ENCODE measurements at places on chromosomes 4 and X. TPM values are rescaled to one million over a fixed set of nuclear protein-coding genes. Genes with fewer than 3 reads are reported as not detected.

Gene CMC4
- total RNA-seq = 10.1 TPM

Gene SPANXN3
- total RNA-seq = not detected

Gene STPG2
- total RNA-seq = 2.2 TPM

Gene ZCCHC12
- 0.20 TPM for total RNA-seq

Gene CPZ
- 6.3 TPM for total RNA-seq

Gene CNGA1
- total RNA-seq = 3.3 TPM

Gene LARP7
- 34.9 TPM for total RNA-seq

Gene ETFDH
- 30.5 TPM for total RNA-seq

Gene IL13RA2
- total RNA-seq = 0.32 TPM

Gene NIPAL1
- total RNA-seq = 9.2 TPM

Gene IQCM
- total RNA-seq = not detected

Gene ZBTB49
- total RNA-seq = 5.8 TPM

Gene TLL1
- total RNA-seq = 1.2 TPM

Gene KLB
- total RNA-seq = not detected

Gene SERTM2
- 0.06 TPM for total RNA-seq

- no peak for DNase-seq
Observed at GRCh38 chr4:24894846-24895245, 18.0 kb downstream of the CCDC149 start.

DNA sequence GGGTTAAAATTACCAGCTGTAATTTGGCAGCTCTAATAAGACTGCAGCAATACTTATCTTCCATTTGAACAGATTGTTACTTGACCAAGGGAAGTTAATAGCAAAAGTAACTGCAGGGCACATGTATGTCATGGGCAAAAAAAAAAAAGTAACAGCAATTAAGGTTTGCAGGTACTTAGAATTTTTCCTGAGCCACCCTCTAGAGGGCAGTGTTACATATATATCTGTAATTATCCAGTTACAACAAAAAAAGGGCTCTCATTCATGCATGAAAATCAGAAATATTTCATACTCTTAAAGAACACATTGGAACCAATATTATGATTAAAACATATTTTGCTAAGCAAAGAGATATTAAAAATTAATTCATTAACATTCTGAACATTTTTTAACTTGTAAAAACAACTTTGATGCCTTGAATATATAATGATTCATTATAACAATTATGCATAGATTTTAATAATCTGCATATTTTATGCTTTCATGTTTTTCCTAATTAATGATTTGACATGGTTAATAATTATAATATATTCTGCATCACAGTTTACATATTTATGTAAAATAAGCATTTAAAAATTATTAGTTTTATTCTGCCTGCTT, 25.1 kb downstream of the XIAP start:
- DNase-seq = peak; percentile 19

- DNase-seq = no peak
Observed at GRCh38 chr4:46656071-46656470, 253.0 kb downstream of the COX7B2 start.

- DNase-seq = no peak
Observed at GRCh38 chr4:139243448-139244365, 36.3 kb downstream of the MGARP start.

DNA sequence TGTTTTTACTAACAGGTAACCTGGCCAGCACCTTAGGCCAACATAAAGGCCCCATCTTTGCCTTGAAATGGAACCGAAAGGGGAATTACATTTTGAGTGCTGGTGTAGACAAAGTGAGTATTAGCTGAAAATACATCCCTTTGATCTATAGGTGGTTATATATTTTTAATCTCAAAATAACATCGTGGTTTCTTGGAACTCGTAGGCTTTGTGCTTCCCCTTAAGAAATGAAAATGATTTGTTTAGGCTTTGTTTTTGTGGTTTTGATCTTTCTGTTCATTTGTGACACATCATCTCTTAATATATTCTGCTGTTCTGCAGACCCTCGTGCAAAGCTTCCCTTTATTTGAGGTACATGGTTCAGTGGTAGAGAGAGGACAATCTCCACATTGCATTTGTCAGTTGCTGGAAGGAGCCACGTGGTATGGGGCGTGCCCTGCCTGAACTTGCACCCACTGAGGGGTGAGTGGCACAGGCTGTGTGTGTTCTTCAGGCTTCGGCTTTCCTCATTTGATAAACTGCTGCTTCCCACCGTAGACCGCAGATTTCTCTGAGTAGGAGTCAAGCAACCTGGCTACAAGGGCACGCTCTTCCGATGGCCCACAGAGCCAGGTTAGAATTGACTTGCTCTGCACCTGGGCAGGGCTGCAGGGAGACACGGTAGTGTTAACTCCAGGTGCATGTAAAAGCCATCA, 72.2 kb downstream of the GPR143 start:
- DNase-seq = no peak

DNA sequence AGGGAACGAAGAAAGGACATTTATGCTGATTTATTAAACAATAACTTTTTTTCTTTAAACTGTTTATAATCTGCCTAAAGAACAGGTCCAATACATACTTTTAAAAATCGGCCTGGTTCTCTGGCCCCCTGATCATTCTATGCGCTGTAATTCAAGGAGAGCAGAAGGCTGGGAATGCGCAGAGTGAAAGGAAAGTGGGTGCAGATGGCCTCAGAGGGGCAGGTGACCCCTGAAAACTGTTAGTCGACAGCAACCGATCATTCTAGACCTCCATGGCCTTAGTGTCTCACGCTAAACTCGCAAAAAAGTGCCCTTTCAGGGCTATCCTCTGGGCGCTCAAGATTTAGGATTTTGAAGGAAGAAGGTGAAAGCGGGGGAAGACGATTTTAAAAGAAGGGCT, 2.2 kb downstream of the PDE5A start:
- DNase-seq = no peak

- DNase-seq = no peak
Observed at GRCh38 chr4:24770667-24771066, 24.7 kb upstream of the SOD3 start.

DNA sequence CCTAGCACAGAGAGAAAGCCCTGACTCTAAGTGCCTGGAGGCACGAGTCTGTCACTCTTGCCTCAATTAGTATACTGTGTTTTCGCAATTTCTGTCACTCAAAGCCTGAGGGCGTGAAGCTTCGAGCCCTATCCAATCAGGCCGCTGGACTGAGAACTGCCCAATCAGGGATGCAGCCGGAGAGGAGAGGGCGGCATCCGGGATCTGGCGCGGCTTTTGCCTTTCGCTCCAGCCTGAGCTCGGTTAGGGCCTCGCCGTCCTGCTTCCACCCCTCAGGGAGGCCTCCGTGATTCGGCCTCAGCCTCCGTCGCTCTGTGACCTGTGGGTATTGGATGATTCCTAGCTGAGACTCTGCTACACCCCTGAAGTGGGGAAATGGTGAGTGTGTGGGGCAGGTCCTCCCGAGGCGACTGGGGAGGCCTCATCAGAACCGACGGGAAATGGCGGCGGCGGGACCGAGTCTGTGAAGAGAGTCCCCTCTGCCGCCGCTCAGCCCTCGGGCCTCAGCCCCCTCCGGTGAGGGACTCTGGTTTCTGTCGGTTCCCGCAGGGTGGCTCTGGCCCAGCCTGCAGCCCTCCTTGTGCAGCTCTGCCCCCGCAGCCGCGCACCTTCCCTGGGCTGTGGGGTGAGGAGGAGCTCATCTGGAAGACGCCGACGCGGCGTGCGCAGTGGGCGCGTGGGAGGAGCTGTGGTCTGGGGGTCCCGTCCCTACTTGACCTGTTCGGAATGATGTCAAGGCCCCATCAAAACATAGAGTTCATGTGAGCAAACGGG, 48.5 kb downstream of the ZNF141 start:
- no peak for DNase-seq

GRCh38 chr4:41532882-41533281, 5.1 kb upstream of the LIMCH1 start:
- no peak for DNase-seq

GRCh38 chrX:22296871-22297270, 24.2 kb downstream of the CBLL2 start:
- no peak for DNase-seq

DNA sequence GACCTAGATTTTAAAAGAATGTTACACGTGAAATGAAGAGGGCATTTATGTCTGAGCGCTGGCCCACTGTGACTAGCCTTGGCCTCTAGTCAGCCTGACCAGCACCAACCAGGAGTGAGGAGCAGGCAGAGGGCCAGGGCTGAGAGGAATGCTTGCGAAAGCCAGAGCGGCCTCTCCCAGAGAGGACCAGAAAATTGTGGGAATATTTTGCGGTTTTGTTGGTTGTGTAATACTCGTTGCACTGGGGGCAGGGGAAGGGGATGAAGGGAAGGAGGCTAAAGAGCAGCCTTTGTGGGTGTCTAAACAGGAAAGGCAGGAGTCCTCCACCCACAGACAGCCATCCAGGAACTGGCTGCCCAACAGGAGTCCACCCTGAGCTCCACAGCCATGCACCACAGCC, 3.8 kb downstream of the GABRE start:
- peak; percentile 64 for DNase-seq

GRCh38 chr4:38794051-38794450, 10.5 kb downstream of the TLR1 start:
- no peak for DNase-seq

GRCh38 chr4:3408793-3409330, 32.9 kb upstream of the HGFAC start:
- DNase-seq = no peak

DNA sequence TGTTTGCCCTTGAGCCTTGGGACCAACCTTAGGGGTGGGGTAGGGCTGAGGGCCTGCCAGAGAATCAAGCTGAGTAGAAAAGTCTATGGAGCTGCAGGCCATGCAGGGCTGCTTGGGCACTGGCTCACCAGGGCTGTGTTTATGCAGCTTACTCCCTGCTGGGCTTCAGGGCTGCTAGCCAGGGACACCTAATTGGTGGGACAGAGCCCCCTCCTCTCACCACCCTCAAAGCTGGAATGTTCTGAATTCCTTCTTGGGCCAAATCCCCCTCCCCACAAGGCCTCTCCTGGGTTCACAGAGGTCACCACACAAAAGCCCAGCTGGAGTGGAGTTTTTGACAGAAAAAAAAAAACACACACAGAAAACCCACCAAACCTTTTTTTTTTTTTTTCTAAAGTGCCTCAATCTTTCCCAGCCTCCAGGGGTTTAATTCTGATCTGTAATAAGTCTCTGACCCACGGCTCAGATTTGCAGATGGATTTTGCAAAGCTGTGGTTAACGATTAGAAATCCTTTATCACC, at the start of gene CLDN2:
Gene CLDN2 (plus strand): TSS at position 471 of the 521 bp plus-strand sequence. CDS start 7,827 bp downstream, outside the sequence.
- no peak for DNase-seq

DNA sequence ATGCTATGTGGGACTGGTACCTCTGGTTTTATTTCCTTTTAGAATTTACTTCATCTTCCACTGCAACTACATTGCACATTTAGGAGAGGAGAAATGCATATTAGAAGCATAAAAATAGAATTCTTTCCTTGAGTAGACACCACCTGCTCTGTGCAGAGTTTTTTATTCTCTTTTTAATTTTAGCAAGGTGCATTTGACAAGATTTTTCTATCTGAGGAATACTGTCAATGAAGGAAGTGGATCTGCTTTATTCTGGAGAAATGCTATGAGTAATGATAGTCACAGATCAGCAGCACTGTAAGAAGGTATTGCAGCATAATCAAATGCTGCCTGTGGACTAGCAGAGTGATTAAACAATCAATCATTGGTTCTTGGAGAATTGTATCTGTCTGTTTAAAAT, 1038.3 kb downstream of the RAPGEF2 start:
- DNase-seq = no peak

- DNase-seq = no peak
Observed at GRCh38 chr4:90614371-90614770, 487.2 kb downstream of the CCSER1 start.

GRCh38 chr4:40831146-40831907, 81.6 kb downstream of the NSUN7 start:
- DNase-seq = no peak

DNA sequence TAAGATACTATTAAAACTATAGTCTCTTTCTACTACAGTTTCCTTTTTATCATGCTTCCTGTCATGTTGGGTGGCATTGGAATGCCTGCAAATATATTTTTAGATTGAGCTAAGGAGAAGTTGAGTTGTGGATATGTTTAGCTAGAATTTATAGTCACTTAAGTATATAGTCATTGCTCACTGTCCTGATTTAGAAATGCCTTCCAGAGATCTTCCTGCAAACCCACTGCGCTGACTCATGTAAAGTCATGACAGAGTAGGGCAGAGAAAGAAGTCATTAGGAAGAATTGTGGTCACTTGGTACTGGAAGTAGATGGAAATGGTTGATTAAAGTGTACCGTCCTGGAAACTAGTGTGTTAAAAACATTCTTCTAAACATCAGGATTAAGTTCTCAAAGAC, 490.3 kb upstream of the PABPC4L start:
- DNase-seq = no peak

- no peak for DNase-seq
Observed at GRCh38 chrX:15382813-15383212, 1.4 kb downstream of the VEGFD start.

DNA sequence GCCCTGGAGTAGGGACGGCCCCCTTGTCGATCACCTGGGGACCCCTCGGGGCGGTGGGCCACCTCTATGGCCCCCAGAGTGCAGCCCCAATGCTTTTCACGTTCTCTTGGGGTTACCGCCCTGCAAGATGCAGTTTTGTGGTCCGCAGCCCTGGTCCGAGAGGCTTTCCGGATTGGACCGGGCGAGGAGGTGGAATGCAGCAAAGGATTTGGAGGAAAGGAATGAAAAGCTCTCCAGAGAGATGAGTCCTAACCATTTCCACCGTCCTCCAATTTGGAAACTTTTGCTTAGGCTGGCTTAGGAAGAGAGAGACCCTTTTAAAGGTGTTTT, 601 bp downstream of the SLC25A43 start:
- no peak for DNase-seq

DNA sequence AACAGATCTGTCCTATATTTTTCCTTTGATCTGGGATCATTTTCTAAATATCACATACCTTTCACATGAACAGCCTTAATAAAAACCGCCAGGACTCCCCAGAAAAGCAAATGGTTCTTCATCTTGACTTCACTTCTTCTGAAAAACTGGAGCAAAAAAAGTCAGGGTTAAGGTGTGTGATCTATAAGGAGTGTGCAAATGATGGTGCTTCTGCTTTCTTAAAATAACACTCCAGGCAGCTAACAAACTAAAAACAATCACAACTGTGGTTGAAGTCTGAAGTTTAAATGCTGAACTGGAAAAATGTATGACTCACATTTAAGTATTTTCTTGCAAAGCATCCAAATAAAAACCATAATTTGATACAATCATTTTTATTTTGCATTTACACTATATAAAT, at the start of gene JCHAIN:
Gene JCHAIN (minus strand): TSS at position 140 of the 400 bp plus-strand sequence. CDS start 18 bp downstream, at position 122.
- DNase-seq = no peak

DNA sequence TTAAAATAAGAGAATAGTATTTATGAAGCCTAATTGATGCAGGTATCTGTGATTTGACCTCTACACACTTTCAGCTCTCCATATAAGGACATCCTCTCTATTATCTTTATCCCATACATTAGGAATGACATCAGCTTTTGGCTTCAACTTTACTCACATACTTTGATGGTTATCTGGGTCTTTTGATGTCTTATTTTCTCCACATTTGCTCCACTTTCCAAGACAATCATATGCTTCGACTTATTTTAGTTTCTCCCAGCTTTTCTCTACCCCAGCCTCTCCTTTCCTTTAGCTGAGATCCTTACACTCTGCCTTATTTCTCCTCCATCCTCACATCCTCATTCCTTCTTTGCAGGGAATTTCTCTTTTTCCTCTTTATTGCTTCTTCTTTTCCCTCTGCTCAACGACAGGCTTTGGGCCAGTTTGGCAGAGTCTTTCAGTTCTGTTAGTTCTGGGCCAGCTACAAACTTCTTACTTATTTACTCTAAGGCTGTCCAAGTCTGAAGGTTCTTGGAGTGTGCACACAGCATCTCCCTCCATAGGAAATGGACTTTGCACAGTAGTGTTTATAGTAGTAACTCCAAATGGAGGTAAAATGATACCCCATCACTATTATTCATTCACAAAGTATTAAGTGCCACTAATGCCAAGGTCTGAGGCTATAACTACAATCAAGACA, 50.5 kb downstream of the SLC4A4 start:
- DNase-seq = peak; percentile 21
